ENCODE measurements at places on chromosomes 2 and 18.

- DNase-seq, result no peak
Measured at GRCh38 chr2:196220671-196221070, 49.3 kb upstream of the STK17B start.

GRCh38 chr2:174711206-174711605 lies 53.1 kb downstream of the CHRNA1 start:
- no peak for DNase-seq

- peak; percentile 56 for DNase-seq
Measured at GRCh38 chr2:238131761-238132462, 6.6 kb upstream of the KLHL30 start.

GRCh38 chr2:178531168-178531567 lies 50.9 kb downstream of the PLEKHA3 start:
- DNase-seq, result no peak

DNA sequence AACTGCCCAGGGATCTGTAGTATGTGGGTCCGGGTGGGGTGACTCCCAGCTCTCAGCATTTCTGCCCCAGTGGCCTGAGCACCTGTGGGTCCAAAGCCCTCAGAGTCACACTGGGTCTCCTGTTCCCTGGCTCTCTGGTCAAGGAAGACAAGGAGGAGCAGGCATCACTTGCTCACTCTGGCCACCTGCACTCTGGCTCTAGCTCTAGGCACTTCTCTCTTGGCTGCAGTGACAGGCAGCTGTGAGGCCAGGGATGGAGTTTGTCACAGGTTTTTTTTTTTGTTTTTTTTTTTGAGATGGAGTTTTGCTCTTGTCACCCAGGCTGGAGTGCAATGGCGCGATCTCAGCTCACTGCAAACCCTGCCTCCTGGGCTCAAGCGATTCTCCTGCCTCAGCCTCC lies 84.6 kb downstream of the HS1BP3 start:
- DNase-seq, result no peak

GRCh38 chr18:55250768-55251173 lies 291.5 kb upstream of the CCDC68 start:
- no peak for DNase-seq

Measured in posterior vena cava (tissue), 2 donors.